ENCODE measurements at places on chromosomes 3 and 15.

- no peak for DNase-seq
Measured at GRCh38 chr3:145079436-145079835, 1081.5 kb downstream of the PLOD2 start.

GRCh38 chr15:89780601-89781000 lies 4.5 kb downstream of the MESP2 start:
- no peak for DNase-seq

DNA sequence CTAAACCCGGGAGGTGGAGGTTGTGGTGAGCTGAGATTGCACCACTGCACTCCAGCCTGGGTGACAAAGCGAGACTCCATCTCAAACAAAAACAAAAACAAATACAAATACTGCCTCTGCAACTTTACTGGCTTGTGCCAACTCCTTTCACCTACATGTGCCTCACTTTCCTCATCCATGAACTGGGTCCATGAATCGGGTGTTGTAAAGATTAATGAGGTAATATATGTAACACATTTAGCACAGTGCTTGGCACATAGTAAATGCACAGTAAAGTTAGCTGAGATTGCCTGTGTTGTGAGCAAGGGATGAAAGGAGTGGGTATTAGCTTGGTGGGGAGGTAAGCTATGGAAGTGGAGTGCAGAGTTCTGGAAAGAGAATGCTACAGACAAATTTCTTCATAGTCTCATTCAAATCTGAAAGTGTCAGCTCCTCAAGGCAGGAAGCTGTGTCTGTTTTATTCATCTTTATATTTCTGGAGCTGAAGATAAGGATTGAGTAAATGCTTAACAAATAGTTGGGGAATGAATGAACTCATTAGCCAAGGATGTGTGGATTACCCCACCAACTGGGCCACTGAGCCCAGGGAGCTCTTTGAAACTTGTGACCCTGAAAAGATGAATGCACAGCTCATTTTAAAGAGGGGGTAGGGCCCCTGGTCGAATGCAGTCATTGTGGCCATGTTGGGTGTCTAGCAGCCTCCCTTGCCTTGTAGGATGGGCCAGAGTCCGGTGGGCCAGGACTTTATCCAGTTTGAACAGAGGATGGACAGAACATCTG lies 7.7 kb upstream of the CDCP1 start:
- no peak for DNase-seq

- DNase-seq = no peak
Measured at GRCh38 chr15:56261854-56262509, 18.3 kb upstream of the RFX7 start.

- DNase-seq = peak; percentile 64
Measured at GRCh38 chr3:67083277-67083676, 85.2 kb downstream of the KBTBD8 start.

DNA sequence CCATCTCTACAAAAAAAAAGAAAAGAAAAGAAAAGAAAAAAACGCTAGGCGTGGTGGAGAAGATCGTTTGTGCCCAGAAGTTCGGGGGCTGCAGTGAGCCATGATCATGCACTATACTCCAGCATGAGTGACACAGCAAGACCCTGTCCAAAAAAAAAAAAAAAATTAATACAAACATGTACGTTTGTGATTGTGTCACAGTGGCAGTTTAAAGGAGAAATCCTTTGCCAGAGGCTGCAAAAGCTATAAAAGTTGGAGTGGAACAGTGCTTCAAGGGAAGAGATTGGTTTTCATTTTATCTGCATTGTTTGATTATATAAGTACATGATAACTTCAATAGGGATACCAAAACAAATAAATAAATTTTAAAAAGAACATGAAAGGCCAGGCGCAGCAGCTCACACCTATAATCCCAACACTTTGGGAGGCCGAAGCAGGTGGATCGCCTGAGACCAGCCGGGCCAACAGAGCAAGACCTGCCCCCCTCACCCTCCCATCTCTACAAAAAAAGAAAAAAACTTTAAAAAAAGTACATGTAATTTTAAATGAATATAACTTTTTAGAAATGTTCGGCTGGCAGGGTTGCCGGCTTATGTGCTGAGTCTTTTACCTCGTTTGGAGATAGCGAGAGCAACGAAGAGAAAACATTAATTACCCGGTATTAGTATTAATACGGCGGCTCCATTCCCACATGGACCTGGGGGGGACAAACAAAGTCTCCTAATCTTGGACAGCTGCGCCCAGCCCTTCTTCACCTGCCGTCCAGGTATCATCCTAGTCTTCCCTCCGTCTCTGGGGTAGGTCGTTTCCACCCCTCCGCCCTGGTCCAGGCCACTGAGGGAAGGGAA lies 573 bp upstream of the DIS3L start:
- no peak for DNase-seq

DNA sequence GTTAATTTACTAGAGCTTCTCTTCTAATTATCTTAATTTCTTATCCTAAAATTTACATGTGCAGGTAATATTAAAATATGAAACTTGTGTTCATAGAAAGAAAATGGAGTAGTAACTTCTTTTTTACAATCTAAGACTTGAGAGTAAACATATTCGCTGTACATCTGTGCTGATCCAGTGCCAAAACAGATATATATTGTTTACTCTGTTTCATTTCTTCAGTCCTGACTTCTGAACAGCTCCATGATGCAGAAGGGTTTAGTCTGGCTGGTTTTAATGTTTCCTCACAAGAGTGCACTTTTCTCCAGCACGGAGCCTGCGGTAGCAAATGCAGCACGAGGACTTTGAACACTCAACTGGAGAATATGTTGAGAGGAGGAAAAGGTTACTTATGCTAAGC lies 306.8 kb downstream of the EPHA3 start:
- DNase-seq = no peak
